Amniotic epithelial cell (primary cell): ENCODE measurements at places on chromosomes 12 and 14.

DNA sequence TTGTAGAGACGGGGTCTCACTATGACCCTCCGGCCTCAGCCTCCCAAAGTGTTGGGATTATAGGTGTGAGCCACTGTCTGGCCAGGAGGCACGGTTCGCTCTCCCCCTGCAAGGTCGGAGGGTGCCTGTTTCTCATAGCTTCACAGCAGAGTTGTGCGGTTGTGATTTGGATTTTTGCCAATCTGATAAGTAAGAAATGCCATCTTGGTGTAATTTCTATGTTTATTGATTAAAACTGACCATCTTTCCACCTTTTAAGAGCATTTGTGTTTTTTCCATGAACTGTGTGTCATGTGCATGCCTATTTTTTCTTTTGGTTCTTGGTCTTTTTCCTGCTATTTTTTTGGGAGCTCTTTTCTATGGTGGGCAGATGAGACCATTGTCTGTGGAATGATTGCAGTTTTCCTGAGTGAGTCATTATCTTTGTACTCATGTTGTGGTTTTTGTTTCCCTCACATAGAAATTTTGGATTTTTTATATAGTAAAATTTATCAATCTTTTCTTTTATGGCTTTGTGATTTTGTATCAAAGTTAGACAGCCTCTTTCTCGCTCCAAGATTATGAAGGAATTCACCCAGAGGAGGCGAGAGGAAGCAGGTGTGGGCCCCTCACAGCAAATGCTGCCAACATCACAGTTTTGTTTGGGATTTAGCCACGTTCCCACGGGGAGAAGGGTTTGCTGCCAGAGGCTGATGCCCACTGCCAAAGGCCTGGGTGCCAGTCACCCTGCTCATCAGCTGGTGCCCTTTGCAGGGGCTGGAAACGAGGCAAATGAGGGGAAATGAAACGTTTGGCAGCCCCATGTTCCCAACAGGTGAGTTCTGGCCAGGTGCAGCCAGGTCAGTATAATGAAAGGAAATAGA, 47.2 kb downstream of the RFX4 start:
- DNase-seq: peak; percentile 56

GRCh38 chr14:69928111-69928523, 48.9 kb downstream of the SMOC1 start:
- DNase-seq: peak; percentile 8

GRCh38 chr12:5556033-5556614, 124.2 kb downstream of the NTF3 start:
- no peak for DNase-seq

DNA sequence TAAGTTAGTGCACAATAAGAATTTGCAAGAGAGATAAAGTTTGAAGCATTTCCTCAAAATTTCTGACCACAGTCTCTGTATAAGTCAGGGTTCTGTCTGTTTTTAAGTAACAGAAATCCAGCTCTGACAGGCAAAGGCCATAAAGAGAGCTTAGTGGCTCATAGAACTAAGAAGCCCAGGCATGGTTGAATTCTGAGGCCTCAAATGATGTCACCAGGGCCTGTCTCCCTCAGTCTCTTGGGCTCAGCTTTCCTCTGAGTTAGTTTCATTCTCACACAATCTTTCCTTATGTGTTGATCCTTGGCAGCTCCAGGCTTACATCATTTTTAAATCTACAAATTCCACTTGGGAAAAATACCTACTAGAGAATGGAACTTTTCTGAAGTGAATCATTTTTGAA, 173.4 kb upstream of the ATP2B1 start:
- peak; percentile 77 for DNase-seq

GRCh38 chr14:55117803-55118441, 11.1 kb upstream of the LGALS3 start:
- peak; percentile 84 for DNase-seq

- no peak for DNase-seq
Observed at GRCh38 chr12:89918172-89918846, 209.7 kb upstream of the ATP2B1 start.

GRCh38 chr12:129941618-129942017, 37.8 kb upstream of the TMEM132D start:
- no peak for DNase-seq

- DNase-seq: peak; percentile 69
Observed at GRCh38 chr12:64699504-64700115, 59.6 kb downstream of the GNS start.

DNA sequence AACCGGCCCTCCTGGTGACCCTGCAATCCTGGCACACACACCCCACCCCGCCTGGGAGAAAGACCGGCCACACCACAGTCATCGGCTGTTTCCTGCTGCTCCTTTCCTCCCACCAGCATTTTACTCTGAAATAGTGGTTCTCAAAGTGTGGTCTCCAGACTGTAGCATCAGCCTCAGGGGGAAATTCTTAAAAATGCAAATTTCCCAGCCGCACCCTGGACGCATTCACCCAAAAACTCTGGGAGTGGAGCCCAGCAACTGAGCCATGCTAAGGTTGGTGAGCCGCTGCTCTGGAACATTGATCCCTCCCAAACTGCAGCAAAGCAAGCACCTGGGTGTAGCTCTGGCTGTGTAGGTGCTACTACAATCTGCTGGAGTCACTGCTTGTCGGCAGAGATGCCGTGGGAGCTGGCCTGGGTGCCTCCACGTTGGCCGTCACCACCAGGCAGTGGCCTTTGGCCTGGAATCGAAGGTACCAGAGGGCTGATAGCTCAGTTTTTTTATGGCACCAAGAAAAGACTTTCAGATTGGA, 38.4 kb upstream of the BCL2L14 start:
- no peak for DNase-seq

DNA sequence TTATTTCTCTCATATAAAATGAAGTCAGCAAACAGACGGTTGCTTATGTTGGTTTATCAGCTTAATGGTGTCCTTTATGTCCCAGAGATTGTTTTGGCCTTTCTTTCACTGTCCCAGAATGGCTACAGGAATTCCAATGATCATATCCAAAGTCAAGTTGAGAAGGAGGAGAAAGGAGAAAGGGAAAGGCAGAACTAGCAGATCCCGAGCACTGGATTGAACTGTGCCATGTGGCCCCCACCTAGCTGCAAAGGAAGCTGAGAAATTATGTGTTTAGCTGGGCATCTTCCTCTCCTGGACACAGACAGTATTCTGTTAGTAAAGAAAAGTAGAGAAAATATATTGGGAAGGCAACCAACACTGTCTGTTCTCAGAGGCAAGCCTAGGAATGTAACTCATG, 90.7 kb upstream of the ANO4 start:
- no peak for DNase-seq

DNA sequence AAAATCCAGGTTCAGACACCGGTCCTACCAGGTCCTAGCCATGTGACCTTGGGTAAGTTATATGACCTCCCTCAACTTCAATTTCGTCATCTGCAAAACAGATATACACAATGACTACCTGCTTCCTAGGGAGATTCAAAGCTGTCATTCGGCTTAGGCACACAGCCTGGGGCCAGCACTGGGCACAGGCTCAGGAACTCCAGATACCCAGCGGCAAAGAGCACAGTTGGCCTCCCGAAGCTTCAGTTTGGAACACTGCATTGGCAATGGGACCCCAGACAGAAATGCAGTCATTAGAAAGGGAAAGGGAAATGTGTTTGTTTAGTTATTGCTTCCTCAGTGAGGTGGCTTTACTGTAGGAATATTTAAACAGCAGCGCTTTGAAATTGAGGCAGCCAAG, 11.4 kb downstream of the PLEKHG6 start:
- no peak for DNase-seq

DNA sequence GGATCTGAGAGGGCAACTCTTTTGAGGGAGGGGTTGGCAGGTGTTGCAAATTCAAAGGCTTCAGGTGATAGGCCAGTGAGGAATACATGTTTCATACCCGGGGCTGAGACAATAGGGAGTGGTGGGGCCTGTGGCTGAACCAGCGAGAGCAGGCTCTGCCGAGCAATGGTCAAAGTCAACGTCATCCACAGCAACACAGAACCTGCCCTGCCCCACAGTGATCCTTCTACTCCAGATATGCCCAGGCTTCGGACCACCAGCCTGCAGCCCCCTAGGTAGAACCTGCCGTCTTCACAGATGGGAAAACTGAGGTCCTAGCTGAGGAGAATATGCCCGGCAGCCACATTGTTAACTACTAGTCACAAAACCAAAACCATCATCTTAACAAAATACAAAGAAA, 4.1 kb downstream of the SERPINA1 start:
- DNase-seq: no peak

GRCh38 chr12:73424484-73424883, 1113.2 kb upstream of the ATXN7L3B start:
- no peak for DNase-seq

DNA sequence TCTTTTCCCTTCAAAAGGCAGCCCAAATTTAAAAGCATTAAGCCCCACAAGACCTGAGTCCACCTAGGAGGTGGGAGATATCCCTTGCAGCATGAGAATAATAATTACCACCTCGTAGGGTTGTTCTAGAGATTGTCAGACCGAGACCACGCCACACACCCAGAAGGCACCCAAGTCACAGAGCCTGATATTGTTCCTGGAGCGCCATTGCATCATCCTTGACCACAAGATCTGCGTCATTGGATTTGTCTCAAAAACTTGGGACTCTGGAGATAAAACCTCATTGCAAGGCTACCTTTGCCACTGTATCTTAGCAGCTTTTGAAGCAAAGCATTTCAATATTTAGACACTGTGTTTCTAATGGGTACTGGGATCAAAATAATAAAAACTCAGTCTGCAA, 29.4 kb upstream of the PPP2R5C start:
- DNase-seq: no peak

- DNase-seq: no peak
Observed at GRCh38 chr12:5779401-5779800, 165.7 kb downstream of the ANO2 start.

DNA sequence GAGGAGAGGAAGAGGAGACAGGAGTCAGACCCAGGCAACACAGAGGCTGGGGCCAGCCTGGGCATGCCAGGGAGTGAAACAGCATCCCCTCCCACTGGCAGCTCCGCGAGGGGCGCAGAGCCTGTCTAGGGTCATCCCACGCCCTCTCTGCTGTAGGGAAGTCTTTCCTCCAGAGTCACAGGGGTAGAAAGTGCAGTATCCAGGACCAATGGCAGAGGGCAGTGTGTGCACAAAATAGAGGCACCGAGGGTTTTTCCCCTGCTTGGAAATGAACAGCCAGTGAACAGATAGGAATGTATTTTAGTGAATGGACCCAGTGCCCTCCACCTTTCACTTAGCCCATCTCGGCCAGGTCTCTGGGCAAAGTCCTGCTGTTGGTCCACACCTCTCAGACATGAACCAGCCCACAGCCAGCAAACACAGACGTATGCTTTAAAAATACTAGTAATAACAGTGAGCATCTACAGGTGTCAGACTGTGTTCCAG, 9.4 kb upstream of the KRT74 start:
- DNase-seq: peak; percentile 40

GRCh38 chr12:2234091-2234490, 181.3 kb downstream of the CACNA1C start:
- DNase-seq: no peak

- DNase-seq: no peak
Observed at GRCh38 chr14:89728964-89729363, 225.6 kb downstream of the EFCAB11 start.

- no peak for DNase-seq
Observed at GRCh38 chr14:102819747-102820330, 42.6 kb downstream of the TRAF3 start.

DNA sequence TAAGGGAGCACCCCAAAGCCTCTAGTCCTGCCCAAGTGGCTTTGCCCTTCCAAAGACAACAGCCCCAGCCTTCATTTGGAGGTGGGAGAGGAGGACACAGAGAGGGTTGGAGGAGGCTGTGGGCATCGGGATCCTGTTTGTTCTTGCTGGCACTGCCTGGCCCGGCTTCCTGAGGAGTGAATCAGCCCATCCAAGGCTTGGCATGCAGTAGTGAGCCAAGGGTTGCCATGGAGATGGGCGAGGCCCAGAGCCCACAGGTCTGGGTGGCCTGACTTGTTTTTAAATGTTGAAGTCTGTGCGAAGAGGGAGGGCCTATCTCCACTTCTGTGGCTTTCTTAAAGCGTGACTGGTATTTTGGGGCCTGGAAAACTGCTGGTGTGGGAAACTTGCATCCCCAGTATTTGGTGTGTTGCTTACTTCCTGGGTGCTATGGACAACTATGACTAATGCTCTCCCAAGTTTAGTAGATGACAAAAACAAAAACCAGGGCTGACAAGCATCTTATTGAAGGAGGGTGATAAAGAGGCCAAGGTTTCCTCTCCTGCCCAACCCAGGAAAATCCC, 15.8 kb downstream of the CD9 start:
- DNase-seq: peak; percentile 95

DNA sequence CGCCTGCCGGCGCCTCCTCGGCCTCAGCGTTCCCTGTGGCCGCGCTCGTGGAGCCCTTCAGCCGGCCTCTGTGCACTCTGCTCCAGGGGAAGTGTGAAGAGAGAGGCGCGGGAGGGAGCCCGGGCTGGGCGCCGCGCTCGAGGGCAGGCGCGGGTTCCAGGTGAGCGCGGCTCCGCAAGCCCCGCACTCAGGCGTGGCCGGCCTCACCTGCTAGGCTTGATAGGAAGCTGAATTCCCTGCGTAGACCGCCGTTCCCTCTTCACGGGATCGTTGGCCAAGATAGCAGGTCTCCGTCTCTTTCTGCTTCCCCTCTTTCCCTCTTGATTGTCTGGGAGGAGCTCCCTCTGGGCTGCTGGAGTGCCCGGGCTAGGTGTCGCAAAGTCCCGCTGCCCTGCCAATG, 89.7 kb downstream of the ASCL4 start:
- DNase-seq: no peak

- no peak for DNase-seq
Observed at GRCh38 chr12:87388376-87388775, 640.8 kb downstream of the C12orf50 start.

- no peak for DNase-seq
Observed at GRCh38 chr14:40164083-40164482, 731.9 kb upstream of the FBXO33 start.

DNA sequence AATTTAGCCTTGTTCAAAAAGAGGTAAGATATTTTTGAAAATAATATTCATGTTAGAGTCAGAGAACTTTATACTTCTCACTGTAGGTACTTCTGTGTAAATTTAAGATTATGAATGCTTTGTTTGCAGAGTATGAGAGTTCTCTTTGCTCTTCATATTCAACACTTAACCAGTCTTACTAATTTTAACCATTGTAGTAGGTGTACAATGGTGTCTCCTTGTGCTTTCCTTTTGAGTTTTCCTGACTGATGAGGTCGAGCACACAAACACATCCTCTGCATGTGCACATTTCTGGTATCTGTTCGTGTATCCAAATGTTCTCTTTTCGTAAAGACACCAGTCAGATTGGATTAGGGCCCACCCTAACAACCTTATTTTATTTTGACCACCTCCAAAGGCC, 45.8 kb downstream of the MIA2 start:
- no peak for DNase-seq

GRCh38 chr14:100589071-100589759, 2.0 kb upstream of the BEGAIN start:
- DNase-seq: no peak

GRCh38 chr12:107759410-107759809, 1.5 kb downstream of the PRDM4 start:
- DNase-seq: peak; percentile 92
